ENCODE measurements at places on chromosomes 16 and 17.

DNA sequence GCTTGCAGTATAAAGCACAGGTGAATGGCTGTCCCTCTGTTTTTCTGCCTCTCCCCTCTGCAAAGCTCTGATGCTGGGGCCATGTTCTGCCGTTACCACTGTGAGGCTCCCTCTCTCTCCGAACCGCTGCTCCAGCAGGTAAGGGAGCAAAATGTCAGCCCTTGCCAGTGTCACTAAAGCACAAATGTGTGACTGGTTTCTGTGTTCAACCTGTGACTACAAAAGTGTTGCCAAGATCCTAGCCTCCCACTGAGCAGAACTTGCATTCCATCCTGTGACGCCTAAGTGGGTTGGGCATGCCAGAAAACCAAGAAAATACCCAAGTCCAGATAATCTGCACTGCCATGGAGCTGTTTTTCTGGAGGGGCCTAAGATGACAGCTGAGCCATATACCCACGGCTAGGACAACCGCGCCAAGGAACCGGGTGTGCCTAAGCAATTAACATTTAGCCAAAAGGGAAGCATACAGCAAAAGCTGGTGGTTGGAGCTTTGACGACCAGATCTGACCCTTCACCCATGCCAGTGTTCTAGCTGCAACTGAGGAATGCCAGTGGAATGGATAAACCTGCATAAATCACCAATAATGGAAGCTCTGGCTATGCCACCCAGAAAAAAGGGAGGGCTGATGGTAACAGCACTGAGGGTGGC lies 35.0 kb downstream of the PSME3IP1 start:
- DNase-seq, result no peak

DNA sequence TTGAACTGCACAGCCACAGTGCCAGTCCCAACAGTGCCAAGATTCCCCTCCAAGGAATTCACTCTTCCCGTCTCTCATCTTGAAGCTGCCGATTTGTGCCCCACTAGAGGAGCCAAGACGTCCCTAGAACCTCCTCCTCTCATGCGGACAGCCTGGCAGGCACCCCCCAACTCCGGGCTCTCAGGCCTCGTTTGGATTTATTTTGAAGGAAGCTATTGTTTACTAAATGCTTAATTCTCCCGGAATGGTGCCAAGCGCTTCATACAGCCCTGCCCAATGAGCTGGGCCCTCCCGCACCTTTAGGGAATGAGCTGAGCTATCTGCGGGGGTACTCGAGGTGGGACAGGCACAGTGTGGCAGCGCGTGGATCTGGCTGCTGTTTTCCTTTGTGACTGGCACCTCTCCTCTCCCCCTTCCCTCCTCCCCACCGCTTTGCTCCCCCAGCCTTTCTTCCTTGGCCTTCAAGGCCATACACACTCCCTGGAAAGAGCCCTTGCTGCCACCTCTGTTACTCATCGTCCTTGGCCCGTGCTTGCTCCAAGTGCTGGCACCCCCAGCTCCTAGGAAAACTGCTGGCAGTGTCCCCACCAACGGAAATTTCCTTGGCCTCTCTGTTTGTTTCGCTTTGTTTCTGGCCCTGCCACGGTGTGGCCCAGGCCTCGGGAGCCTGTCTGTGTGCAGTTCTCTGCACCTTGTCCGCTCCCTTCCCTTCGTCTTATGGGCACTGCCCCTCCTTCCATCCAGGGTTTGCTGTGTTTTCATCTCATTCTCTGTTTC lies 49.9 kb upstream of the CDR2 start:
- DNase-seq, result no peak

DNA sequence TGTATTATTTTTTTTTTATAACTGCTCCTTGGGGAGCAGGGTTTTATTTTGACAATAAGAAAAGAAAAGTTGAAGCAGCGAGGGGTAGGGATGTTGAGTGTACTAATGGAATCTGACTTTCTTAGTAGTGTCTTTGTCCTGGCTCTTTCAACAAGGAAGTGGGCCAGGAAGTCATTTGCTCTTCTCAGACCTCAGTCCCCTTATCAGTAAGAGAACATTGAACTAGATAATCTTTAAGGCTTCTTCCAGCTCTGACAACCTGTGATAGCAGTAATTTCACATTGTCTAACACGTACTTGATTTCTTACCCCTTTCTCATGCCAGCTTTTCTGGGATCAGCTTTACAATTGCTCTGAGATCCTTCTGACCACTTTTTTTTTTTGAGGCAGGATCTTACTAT lies 8.3 kb downstream of the LIG3 start:
- no peak for DNase-seq

DNA sequence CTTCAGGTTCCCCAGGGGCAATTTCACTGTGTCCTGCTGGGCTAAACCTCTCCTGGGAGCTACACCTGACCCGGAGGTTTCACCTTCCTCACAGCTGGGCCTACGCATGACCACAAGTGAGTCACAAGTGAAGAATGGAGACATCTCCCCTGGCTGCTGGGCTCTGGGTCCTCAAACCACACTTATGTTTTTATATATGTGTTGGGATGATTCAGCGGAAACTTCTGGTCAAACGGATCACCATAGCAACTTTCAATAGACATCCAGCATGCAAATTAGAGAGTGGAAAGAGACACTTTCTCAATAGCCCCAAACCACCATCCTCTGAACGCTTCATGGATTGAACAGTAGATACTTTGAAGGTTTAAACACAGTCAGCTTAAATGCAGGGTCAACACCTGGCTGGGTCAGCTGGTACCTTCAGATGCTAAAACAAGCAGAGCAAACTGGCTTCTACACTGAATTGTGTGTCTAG lies 28.0 kb upstream of the MAF start:
- no peak for DNase-seq

DNA sequence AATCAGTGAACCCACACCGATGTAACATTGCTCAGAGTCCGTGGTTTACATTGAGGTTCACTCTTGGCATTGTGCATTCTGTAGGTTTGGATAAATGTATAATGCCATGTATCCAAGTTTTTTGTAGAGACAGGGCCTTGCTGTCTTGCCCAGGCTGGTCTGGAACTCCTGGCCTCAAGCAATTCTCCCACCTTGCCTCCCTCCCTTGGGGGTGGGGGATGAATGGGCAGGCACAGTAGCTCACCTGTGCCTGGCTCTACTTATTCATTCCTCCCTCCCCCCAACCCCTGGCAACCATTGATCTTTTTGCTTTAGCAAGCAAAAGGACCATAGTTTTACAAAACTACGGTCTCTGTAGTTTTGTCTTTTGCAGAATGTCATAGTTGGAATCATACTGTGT lies 181.4 kb downstream of the SPECC1 start:
- no peak for DNase-seq

DNA sequence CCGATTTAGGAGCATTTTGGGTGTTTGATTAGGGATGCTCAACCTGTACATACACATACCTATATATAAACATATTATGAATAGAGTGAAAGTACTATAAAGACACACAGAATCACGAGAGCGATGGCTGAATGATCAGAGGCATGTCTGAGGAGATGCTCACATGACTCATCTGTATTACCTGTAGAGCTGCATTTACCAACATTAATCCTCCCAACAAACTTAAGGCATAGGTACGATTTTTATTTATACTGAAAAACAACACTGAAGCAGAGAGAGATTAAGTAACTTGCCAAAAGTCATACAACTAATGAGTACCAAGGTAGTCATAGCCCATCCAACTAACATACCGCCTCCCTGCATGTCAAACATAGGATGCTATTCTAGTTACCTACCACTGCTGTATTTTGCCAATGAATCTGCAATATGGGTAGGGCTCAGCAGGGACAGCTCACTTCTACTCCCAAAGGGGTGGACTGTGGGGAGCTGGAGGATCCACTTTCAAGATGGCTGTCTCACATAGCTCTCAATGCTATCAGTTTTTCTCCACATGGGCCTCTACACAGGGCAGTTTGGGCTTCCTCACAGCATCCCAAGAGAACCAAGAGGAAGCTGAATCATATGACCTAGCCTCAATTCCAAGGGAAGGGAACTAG lies 7.3 kb downstream of the CYB5D1 start:
- DNase-seq, result no peak

DNA sequence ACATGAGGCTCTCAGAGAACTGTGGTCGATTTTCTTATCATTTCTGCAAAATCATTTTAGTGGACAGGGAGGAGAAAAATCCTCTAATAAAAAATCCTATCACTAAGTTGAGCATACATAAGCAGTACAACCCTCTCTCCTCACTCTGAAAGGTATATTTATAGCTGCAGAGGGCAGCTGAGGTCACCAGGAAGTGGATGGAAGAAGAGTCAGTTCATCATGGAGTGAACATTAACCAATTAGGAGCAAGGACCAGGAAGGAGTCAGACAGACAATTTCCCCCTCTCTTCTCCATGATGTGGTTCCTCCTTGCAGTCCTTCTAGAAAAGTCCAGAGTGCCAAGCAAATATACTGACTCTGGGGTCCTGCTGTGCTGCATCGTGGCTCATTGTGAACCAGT lies 253.7 kb downstream of the TOX3 start:
- no peak for DNase-seq

GRCh38 chr17:6555331-6556120 lies 829 bp downstream of the PITPNM3 start:
- no peak for DNase-seq

- no peak for DNase-seq
Observed at GRCh38 chr17:77061669-77062068, 79.1 kb upstream of the SEC14L1 start.

DNA sequence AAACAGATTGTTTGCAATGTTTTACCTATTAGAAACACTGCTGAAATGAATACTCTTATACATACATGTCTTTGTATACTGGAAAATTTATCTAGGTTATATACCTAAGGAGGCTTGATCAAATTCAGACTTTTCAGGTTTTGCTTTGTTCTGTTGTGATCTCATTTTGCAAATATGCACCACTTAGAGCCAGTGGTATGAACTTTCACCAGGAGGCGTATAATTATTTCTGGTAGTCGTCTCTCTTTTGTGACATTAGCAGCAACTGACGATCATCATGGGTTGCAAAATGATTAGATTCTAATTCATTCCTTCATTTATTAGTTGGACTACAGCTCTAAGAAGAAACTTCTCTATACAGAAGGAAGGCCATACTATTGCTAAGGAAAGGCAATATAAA lies 26.9 kb downstream of the AP1G1 start:
- no peak for DNase-seq

GRCh38 chr16:64311241-64311640 lies 810.6 kb downstream of the CDH11 start:
- no peak for DNase-seq

DNA sequence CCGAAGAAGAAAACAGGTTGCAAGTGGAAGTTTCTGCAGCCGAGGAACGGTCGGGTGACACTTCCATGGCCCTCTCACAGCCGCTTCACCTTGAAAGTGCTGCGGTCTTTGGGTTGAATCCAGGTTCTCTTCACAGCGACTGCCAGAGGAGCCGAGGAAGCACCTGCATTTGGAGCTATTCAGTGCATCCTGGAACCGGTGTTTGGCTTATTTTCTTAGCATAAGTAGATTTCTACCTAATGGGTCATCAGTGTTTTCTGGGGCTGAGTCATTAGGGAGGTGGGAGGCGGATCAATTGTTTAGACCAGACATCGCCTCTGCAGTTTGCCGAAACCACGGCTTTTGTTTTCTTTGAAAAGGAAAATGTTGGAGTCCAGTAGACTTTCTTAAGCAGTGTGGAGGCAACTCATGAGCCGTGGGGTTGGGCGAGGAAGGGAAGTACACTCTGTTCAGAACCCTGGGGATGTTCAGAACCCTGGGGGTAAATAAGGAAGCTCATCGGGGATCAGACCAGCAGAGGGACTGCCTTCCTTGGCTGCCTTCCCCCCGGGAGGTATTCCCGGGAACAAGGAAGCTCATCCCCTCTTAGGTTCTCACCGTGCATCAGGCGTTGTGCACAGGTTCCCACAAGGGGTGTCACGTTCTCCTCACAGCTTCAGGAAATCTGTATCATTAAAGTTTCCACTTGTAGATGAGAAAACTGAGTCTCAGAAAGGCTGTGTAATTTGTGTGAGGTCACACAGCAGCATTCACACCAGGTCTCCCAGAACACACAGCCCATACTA lies 361.5 kb downstream of the SNX29 start:
- no peak for DNase-seq

DNA sequence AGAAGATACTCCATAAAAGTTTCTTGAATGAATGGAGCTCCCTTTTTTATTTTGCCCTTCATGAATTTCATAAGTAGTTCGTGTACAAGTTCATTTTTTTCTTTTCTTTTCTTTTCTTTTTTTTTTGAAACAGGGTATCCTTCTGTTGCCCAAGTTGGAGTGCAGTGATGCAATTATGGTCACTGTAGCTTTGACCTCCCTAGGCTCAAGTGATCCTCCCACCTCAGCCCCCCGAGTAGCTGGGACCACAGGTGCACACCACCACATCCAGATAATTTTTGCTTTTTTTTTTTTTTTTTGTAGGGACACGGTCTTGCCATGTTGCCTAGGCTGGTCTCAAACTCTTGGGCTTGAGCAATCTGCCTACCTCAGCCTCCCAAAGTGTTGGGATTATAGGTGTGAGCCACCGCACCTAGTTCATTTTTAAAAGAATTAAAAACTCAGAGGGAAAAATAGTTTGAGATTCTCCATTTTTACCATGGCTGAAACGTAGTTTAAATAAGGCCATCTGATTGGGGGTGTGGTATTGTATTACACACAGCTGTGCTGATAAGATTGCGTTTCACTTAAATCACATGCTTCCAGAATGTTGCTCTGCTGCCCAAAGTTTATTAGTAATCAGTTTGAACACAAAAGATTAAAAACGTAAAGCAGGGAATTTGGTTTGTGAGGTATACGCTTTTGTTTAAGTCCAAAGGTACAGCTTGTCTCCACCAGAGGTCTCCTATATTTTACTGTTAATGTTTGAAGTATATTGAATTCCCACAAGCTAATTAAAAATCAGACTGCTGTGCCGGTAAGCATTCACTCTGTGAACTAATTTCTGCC lies 154.1 kb downstream of the SOCS1 start:
- DNase-seq, result no peak

DNA sequence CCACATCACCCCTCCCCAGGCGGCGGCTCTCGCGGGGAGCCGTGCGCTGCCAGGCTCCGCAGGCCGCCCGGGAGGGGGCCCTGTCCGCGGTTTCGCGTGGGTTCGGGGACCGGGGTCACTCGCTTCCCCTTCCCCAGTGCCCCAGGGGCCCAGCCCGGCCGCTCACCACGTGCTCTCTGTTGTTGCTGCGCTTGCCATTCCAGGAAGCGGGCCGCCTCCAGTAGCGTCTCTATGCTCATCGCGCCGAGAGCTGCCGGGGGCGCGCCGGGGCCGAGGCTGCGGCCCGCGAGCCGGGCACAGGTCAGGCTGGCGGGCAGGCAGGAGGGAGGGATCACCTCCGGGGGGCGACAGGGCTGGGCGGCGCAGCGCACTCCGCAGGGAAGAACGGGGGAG lies 390 bp downstream of the MNT start:
- no peak for DNase-seq

DNA sequence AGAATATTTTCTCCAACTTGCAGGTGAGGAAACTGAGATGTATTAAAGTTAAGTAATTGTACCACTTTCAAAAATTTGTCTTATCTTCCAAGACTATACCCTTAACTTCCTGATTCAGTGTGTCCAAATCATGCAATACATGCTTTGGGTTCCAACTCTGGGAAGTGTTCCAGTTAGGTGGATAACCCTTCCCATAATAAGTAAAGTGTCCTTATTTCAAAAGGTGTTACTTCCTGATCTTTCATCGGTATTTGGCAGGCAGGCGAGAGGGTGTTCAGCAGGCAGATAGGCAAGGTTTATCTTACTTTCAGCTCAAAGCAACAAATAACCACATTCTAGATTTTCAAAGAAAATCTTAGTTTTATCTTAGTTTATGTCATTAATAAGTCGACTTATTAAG lies 46.3 kb upstream of the ARHGAP44 start:
- DNase-seq, result no peak

GRCh38 chr17:28344011-28344410 lies 8.4 kb downstream of the TNFAIP1 start:
- DNase-seq, result no peak

Data from HS-5 (cell line).